ENCODE measurements at places on chromosomes 2 and 18.
A peak's percentile ranks its signal among the peaks of the same experiment; 100 is the strongest.

DNA sequence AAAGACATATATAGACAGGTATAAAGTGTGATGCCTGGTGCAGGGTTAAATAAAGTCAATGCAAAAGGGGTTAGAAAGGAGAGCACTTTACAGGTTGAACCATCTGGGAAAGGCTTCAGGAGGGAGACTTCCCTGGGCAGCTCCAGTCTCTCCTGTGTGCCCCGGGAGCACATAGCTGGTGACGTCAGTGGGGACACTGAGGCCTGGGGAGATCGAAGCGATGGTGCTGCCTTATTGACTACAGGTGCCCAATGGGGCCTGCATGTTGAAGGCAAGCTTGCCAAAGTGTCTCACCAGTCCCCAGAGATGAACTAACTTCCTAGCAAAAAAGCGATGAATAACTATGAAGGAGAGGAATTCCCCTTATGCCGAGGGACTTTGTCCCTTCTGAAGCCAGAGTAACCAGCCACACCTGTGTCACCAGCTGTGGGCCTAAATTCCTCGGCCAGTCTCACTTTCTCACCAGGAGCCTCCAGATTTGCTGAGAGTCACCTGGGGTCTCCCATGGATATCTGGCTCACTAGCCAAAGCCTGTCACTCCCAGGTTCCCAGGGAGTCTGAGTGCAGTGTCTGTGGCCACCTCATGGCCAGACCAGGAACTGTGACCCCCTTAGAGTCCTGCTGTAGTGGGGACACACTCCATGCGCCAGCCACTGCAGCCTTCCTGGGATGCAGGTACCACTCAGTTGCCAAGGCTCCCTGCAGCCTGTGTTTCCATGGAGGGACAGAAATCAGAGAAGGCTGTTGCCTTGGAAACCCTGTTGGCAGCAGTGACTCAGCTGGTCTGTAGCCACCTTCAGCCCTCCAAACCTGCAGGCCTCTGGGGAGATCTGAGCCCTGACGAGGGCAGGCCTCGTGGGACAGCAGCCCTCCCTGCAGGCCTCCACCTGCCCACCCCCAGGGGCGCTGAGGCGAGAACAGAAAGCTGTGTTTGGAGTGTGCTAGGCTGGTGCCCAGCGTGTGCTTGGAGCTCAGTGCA, 128.7 kb downstream of the CTIF start:
- no peak for DNase-seq

DNA sequence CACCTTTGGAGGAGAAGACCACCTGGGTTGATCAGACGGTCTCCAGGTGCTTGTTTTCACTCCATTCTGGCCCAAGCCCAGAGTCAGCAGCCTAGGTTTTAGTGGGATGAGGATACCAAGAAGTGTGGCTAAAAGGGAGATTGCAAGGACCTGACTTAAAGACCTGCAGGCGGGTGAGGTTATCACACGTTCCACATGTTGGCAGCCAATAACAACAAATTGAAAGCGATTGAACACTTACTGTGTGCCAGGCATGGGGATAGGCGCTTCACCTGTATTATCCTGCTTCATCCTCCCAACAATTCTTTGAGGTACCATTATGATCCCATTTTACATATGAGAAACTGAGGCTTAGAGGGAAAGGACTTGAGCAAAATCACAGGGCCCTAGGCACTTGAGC, 5.0 kb downstream of the ARL4C start:
- DNase-seq, result no peak

DNA sequence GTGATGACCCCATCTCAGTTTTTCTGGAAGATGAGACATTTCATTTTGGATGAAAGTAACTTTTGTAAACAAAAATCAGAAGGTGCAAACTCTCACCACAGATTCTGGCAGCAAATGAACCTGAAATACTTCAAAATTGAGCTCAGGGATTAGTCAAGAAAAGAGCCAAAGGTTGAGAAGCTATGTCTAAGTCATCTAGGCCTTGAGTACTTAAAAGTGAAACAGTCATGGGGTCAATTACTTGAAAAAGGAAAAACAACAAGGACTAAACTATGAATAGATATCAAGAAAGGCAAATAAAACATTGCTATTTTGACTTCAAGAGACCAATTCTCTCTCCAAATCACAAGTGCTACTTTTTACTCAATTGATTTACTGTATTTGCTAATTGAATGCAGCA, 285.1 kb downstream of the RBM43 start:
- DNase-seq, result no peak

DNA sequence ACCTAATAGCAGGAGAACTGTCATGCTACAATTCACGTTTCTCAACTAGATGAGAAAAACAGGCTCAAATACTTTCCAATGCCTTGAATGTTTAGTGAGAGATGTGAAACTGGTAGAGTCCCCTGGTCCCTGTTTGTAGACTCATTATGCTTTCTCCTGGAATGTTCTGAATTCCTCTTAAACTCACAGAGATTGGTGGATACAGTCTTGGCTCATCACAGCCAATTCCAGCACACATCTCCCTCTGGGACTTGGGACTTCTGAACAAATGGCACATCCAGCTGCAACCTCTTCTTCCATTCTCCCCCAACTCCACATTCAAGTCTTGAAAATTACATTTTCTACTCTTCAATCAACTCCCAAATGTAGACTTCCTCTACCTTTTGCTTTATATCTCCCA, 58.4 kb upstream of the NT5C1B start:
- no peak for DNase-seq

DNA sequence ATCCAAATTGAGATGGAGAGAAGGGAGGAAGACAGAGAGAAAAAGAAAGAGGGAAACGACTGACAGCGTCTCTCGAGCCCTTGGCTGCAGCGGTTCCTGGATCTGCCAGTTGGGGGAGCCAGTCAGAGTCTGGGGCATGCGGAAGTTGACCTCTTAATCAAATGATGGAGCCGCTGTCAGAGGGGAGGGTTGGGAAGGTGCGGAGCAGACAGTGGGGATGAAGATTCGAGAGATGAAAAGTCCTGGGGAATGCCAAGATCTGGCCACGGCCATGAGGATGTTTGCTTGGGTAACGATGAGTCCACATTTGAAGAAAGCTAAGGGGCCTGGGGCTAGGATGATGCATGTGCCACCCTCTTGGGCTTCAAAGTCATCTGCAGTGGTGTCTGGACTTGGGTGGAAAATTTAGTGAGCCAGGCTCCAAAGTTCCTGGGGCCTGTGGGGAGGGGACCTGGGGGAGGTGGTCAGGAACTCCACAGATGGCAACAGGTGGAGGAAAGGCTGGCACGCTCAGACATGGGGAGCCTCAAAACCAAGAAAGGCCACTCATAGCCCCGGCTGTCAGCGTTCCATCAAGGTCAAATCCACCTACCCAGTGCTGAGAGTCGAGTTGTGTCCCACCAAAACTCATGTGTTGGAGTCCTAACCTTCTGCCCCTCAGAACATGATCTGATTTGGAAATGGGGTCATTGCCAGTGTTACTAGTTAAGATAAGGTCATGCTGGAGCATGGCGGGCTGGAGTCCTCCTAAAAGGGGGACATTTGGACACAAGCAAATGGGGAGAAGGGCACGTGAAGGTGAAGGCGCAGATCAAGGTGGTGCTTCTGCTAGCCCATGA, 200.1 kb downstream of the NDUFA10 start:
- peak; percentile 65 for DNase-seq

GRCh38 chr2:42754021-42754775, 9.7 kb downstream of the OXER1 start:
- no peak for DNase-seq

DNA sequence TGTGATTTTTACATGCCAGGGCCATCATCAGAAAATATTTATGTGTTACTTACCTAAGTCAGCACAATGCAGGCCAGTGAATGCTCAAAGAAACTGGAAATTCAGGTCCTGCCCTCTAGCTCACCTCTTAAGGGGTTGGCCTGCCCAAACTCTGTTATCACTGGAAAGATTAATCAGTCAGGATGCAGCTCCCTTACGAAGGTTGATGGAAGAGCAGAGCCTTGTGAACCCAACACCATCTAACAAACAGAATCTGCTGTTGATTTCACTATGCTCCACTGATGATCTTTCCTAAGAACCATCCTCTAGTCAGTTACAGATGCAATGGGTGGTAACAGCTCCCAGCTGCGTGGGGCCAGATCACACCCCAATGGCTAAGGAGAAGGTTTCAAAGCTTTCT, 38.2 kb downstream of the SOX11 start:
- no peak for DNase-seq

- no peak for DNase-seq
Measured at GRCh38 chr2:211391189-211391567, 834.8 kb downstream of the CPS1 start.

GRCh38 chr18:56570978-56571377, 67.4 kb downstream of the TXNL1 start:
- no peak for DNase-seq

GRCh38 chr2:217288472-217289063, 428.7 kb upstream of the TNP1 start:
- DNase-seq, result no peak

- DNase-seq, result no peak
Measured at GRCh38 chr2:203532957-203533658, 2.0 kb downstream of the RAPH1 start.

DNA sequence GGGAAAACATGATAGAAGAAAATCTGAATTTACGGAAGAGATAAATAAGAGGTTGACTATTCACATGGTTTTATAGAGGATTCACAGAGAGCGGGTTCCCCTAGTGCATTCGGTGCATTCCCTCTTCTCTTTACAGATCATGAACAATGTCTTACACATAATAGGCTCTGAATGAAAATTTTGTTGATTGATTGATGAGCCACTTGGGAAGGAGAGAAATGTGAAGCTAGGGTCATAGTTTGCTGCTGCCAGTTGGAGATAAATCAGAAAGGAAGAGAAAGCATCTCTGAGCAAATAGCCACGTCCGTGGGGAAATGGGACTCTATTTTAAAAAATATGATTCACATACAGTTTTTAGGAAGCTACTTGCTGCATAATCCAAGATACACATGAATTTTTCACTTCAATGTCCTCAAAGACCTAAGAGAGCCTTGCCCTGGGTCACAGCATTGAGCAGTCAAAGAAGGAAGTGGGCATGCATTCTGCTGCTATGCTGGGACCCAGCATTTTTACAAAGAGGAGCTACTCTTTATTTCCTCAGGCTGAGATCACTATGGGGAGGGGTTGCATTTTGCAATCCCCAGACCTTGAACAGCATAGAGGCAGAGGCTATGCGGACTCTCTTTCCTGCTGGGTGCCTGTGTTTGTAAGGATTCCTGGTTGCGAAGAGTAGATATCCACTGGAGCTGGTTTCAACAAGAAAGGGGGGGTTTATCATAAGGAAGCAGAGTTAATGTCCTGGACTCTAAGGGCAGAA, 395.3 kb downstream of the TSN start:
- DNase-seq, result no peak

DNA sequence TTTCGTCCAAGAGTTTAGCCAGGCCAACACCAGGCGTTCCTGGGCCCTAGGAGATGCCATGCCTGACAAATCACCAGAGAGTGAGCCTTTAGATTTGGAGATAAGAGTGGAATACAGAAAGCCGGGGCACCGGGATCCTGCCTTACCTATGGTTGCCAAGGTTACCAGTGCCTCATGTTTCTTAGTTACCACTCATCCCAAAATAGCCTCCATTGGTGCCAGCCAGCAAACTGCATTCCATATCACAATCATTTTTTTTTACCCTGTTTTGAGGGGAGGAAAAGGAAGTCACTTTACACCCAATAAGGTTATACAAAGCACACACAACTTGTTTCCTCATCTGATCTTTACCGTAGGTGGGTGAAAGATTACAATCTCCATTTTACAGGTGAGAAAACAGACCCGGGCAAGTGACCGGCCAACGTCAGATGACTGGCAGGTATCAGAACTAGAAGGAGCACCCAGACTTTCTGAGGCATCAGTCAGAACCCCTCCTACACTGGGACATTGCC, 48.3 kb upstream of the PDIA6 start:
- DNase-seq, result no peak

- DNase-seq, result no peak
Measured at GRCh38 chr2:236178890-236179235, 10.7 kb upstream of the GBX2 start.

- peak; percentile 93 for DNase-seq
Measured at GRCh38 chr18:12307701-12308385, at the start of gene TUBB6. TUBB6 (plus strand) TSS chr18:12308241; CDS start chr18:12308293, 52 bp downstream.

DNA sequence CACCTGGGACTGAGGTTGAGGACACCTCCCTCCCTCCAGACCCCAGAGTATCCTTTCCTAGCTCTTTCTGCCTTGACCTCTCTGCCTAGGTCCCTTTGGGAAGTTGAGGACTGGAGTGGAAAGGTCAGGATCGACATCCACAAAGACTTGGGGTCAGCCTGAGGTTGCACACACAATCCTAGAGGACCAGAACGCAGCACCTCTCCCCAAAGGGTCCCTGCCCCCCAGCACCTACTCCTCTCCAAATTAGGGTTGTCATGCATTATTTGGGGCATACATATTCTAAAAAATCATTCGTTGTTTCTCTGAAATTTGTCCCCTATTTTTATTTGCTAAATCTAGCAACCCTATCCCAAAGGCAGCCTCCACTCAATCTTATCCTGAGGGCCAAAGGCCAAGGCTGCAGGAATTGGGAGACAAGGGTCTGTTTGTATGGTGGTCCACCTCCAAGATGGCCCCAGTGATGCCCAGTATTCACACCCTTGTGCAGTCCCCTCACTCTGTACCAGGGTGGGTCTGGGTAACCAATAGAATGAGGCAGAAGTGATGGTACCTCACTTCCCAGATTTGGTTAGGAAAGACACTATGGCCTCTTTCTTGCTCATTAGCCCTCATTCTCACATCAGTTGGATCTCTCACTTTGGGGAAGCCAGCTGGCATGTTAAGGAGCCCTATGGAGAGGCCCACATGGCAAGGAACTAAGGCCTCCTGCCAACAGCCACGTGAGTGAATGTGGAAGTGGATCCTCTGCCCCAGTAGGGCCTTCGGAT, 3.5 kb upstream of the CHRNG start:
- DNase-seq, result no peak

DNA sequence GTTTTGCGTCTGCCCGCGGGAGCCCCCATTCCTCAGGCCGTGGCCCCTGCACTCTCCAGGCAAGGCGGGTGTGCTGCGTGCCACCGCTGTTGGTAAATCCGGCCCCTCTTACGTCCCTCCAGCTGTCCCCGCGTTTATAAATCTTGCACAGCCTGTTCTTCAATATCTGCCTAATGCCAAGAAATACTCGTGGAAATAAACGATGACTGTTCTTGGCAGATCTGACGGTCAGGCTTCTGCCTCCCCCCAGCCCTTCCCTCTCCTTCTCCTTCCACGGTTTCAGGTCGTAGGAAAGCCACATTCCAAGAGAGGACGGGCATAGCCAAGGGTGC, 20.5 kb downstream of the ODC1 start:
- DNase-seq, result no peak
